ENCODE measurements at places on chromosomes 7 and 10.

- DNase-seq: peak; percentile 83
Measured at GRCh38 chr7:28020302-28020940, 160.2 kb downstream of the JAZF1 start.

- DNase-seq: no peak
Measured at GRCh38 chr7:46672861-46673260, 751.8 kb upstream of the IGFBP3 start.

GRCh38 chr10:132693676-132694075 is 92.3 kb downstream of the NKX6-2 start:
- DNase-seq: no peak

DNA sequence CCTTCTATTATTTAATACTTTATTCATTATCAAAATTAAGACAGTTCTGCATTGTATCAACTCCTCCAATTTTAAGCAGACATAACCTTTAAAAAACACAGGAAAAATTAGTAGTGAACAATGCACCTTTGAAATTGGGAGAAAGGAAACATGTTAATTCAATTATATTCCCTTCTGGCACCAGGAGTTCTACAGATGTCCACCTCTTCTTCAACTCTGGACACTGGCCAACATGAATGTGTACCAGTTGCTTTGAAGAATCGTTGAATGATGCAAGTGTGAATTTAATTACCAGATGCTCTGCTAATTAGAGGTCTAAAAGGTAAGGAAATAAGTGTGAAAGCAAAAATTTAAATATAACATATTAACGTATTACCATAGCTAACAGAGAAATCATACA is 206.7 kb upstream of the IGFBP3 start:
- DNase-seq: no peak

DNA sequence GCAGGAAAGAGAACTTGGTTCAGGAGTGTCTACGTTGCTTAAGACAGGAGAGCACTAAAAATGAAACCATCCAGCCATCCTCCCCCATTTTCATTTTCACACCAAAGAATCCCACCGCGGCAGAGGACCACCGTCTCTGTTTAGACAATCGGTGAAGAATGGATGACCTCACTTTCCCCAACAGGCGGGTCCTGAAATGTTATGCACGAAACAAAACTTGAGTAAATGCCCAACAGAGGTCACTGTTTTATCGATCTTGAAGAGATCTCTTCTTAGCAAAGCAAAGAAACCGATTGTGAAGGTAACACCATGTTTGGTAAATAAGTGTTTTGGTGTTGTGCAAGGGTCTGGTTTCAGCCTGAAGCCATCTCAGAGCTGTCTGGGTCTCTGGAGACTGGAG is 1.4 kb upstream of the IL6 start:
- no peak for DNase-seq

DNA sequence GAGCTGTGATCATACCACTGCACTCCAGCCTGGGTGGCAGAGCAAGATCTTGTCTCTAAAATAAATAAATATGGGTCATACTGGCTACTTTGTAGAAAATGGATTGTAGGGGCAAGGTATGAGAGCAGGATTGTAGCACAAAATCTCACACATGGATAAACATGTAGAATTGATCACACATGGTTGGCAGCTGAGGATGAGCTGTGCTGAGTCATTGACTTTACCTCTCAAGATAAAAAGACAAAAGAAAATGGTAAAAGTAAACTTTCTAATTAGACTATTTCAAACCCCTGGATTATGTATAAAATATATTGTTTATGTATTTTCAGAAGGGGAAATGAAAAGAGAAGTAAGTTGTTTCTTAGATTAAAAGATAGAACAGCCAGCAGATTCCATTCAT is 69.3 kb downstream of the APBB1IP start:
- no peak for DNase-seq

DNA sequence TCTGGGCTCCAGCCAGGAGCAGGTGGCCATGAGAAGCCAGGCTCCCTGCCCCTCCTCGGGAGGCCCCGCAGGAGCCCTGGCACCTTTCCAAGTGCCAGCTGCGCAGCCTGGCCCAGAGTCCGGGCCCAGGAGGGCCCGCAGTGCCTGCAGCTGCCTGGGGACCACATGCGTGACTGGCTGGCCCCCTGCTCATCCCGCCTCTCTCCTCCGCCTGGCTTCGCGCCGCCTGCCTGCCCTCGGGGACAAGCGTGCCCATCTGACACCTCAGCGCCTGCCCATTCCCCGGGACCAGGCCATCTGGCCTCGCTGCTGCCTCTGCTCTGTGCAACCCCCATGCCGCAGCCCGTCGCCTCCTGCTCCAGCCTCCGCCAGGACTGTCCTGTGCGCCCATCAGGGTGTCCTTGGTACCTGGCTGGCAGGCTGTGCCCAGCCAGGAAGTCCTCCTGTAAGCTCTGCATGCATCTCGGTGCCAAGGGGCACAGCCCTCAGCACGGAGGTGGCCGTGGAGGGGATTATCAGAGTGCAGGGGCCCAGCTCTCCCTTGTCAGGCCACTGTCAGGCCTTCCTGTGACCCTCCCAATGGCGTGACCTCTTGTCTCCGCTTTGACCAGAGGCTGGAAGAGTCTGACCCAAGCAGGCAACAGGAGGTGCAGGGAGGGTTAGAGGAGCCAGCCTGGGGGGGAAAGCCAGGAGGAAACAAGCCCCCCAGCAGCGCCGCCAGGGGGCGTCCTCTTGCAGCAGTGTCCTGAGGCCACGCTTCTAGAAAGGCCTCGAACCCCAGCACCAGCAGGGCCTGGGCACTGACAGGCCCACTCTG is 50.5 kb downstream of the TMEM209 start:
- no peak for DNase-seq

- DNase-seq: no peak
Measured at GRCh38 chr7:30652132-30652531, 30.1 kb downstream of the CRHR2 start.

DNA sequence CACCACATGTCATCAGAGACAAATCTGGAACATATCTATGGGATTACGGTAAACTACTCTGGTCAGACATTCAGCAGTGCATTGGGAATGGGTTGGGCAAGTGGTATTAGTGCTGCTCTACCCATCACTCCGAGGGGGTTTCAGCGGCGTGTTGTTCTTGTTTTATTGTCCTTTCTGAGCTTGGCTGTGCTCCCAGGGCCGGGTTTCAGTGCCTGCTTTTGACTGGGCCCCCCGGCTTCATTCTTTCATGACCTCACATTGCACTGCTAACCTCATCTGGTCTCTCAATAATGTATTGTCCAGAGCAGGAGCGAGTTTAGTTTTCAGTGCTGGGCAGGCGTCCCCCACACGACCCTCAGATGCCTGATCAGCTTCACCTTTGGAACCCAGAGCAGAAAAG is 364.6 kb downstream of the PAXIP1 start:
- no peak for DNase-seq

GRCh38 chr7:113404245-113404644 is 285.9 kb upstream of the SMIM30 start:
- no peak for DNase-seq

DNA sequence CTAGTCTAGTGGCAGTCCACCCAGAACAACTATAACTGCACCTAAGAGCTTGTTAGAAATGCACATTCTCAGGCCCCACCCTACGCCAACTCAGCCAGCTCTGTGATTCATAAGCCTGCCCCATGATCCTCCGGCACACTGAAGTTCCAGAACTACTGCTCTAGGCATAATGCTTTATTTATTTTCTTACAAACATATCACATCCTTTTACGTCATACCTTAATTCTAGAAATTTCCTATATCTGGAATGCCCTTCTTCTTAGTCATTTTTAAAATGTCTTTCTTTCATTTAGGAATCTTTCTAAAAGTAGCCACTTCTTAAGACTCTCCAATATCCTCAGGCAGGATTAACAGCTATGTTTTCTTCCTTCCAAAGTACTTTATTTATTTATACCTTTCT is 480.1 kb downstream of the INHBA start:
- DNase-seq: no peak

DNA sequence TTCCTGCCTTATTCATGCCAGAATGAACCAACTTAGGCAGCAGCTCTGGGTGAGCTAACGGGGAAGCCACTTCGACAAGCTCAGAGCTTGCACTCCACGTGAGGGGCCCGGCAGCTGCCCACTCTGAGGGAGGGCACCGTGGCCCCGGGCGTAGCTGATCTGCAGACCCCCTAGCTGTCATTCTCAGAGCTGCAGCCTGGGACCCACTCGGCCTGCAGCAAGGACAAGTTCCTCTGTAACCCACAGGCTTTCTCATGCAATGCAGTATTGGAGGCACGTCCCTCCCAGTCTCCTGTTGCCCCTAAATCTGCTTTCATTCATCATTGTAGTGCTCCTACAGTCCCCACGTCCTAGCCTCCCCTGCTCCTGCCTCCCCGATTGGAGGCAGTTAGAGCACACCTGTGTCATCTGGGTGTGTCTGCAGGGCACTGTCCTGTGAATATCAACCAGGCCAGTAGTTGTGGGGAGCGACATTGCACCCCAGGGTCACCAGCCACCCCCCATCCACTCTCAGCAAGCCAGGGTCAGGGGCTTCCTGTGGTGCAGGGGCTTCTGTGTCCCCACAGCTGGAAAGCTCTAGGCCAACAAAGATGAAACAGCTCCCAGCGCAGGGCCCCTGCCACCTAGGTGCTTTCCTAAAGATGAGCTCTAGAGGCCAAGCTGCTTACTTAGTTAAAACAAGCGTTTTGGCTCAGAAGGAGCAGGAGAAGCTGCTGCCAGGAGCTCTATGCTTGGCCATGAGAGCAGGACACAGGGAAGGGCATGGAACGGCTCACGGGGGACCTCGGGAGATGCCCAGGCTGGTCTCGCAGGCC is 333.6 kb downstream of the ADARB2 start:
- DNase-seq: no peak

GRCh38 chr10:123988694-123989093 is 97.1 kb upstream of the CPXM2 start:
- no peak for DNase-seq

- DNase-seq: no peak
Measured at GRCh38 chr7:69182596-69183467, 415.4 kb upstream of the AUTS2 start.

GRCh38 chr10:90308223-90308622 is 549.6 kb downstream of the HTR7 start:
- DNase-seq: peak; percentile 81

DNA sequence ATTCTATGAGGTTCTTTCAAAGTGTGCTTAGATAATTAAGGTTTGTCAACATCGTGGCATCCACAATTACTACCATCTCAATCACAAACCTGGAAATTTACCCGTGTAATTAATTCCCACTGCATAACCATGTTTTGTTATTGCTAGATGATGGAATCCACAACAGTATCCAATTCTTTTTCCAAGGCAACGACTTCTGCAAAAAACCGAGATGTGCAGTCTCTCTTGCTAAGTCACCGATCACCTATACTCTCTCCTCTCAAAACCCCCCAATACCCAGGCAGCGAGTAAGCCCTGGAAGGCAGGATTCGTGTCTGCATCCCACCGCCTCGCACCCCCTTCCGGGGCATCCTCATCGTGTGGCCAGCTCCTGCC is 678 bp upstream of the EIF4H start:
- no peak for DNase-seq

GRCh38 chr10:113469796-113470195 is 83.1 kb upstream of the HABP2 start:
- no peak for DNase-seq
